ENCODE measurements at places on chromosomes 3 and 15.

GRCh38 chr3:53259427-53260259 is 3.8 kb upstream of the TKT start:
- DNase-seq = no peak

DNA sequence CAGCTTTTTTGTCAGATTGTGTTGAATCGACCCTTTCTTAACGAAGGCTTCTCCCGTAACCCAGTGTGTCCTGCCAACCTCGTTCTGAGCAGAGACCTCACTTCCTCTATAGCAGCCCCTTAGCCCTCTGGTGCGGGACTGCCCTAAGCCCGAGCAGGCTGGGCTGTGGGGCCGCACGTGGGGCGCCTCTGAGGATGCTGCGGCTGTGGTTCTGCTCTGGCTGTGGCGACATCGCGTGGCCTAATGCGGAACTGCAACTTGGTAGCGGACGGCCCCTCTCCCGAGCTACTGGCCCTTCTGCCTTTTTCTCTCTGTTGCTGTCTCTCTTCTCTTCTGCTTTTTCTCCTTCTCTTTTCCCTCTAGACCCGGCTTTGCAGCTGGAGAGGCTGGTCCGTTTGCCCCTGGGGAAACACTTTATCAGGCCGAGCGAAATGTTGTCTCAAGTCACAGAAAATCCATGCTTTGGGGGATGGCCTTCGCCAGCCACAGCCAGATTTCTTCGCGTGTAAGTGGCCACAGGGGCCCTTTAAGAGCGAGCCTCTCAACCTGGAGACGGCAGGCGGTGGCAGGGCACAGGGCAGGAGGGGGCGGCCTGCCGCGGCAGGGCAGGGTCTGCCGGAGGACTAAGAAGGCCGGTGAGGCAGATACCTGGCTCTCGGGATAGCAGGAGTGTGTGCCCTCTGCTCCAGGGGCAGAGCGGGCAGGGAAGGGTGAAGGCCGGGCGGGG is 19.4 kb upstream of the KIF23 start:
- no peak for DNase-seq

GRCh38 chr3:100213891-100214573 is 46.8 kb upstream of the TBC1D23 start:
- no peak for DNase-seq

- no peak for DNase-seq
Measured at GRCh38 chr15:28132524-28133275, 33.6 kb upstream of the OCA2 start.

DNA sequence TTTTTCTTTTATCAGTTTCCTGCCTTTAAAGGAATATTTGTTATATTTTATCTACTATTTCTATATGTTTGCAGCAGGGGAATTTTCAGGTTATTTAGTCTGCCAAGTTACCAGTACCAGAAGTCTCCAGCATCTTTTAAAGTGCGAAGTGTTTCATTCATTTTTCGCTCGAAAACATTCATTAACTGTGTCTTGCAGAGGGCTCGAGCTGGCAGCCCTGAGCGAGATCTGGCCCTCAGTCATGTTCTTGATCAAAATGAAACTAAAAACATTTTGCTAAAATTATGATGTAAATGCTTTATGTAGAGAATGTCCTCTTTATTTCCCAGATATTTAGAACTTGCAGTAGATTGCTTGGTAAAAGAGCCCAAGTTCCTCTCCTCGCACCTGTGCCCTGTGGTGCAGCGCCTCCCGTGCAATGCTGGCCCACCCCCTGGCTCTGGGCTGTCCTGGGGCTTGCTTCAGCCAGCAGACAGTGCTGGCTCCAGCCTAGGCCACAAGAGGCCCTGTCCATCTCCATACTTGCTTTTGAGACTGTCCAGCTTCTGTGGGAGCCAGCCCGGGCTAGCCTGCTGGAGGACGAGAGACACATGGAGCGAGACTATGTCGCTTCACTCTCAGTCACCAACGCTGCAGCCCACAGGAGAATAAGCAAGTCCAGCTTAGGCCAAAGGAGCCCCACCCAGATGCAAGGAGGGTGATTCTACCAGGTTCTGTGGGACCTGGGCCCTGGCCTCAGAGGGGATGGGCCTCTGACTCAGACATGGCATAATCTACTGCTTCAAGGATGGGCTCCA is 71.9 kb upstream of the PRR23E start:
- DNase-seq = no peak

DNA sequence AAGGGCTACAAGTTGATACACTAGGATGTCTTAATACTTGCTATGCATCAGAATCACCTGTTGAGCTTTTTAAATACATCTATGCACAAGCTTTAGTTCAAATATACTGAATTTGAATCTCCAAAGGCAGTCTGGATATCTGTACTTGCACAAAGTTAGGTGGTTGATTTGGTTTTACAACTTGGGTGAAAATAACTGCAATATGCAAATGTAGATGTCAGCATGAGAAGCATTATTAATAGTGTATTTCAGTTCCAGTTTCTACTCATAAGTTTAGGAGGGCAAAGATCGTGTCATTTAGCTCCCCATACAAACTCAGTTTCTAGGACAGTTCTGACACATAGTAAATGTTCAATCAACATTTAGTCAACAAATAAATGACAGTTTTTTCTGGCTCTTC is 25.6 kb downstream of the IQCB1 start:
- no peak for DNase-seq

DNA sequence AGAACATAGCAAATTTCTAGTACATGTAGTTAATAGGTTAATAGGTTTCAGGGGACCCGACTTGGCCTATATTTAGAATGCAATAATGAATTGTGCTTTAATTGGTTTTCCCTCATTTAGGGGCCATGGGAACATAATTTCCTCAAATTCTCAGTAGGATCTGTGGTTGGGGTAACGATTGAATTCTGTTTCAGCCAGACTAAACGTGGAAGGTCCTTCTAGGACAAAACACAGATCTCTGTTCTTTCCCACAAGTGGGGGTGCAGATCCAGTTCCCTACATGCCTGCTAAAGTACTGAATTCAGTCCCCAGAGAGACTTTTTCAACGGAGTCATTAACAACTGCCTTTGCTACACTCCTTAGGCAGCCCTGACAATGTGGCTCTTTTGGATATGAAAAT is 50.7 kb upstream of the AGBL1 start:
- no peak for DNase-seq
